Left ventricle myocardium inferior (tissue), 1 donor: ENCODE measurements at places on chromosomes 16 and 17. TPM values are rescaled to one million over a fixed set of nuclear protein-coding genes. Genes with fewer than 3 reads are reported as not detected.

GRCh38 chr17:41657176-41657754 is 31.4 kb upstream of the EIF1 start:
- no peak for DNase-seq

DNA sequence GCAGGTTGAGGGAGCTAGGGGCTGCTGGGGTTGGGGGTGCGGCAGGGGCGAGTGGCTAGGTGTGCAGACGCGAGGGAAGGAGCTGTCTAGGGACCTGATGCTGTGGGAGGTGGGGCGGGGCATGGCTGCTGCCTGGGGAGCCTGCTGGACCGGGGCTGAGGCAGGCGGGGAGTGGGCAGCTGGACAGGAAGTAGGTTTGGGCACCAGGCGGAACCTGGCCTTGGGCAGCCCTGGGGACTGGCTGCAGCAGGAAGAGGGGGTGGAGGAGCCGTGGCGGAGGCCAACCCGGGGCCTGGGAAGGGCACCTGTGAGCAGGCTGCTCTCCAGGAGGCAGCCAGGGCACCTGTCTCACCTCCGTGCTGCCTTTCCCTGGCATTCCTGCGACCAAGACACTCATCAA is 5.9 kb upstream of the DNASE1L2 start:
- DNase-seq, result no peak

DNA sequence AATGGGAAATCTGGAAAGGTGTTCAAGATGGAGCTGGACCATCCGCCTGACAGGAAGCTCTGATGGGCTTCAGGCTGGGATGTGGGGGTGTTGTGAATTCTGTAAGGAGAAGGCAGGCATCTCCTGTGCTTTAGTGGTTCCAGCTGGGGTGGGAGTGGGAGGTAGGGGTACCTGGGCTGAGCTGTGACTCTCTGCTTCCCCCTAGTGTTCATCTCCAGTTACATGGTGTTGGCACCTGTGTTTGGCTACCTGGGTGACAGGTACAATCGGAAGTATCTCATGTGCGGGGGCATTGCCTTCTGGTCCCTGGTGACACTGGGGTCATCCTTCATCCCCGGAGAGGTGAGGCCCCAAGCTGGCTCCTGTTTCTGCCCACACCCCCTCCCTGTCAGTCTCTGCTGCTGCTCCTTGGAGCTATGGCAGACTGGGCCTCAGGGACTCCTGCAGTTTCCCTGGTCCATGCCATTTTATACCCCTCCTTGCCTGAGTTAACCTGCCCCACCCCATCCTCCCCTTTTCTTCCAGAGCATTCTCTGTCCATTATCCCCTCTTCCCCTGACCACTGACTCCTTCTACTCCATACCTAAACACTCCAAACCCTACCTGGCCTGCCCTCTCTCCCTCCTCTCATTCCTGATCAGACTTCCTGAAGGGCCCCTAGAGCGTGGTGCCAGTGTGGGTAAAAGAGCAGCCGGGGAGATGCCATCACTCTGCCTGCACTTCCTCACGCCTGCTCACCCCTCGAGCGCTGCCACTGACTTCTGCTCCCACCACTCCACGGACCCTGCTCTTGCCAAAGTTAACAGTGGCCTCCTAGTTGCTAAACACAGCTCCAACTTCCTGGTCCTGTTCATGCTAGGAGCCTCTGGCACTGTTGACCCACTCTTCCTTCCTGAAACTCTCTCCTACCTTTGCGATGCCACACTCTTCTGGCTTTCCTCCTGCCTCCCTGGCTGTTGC is 3.4 kb downstream of the SPNS1 start:
- no peak for DNase-seq

DNA sequence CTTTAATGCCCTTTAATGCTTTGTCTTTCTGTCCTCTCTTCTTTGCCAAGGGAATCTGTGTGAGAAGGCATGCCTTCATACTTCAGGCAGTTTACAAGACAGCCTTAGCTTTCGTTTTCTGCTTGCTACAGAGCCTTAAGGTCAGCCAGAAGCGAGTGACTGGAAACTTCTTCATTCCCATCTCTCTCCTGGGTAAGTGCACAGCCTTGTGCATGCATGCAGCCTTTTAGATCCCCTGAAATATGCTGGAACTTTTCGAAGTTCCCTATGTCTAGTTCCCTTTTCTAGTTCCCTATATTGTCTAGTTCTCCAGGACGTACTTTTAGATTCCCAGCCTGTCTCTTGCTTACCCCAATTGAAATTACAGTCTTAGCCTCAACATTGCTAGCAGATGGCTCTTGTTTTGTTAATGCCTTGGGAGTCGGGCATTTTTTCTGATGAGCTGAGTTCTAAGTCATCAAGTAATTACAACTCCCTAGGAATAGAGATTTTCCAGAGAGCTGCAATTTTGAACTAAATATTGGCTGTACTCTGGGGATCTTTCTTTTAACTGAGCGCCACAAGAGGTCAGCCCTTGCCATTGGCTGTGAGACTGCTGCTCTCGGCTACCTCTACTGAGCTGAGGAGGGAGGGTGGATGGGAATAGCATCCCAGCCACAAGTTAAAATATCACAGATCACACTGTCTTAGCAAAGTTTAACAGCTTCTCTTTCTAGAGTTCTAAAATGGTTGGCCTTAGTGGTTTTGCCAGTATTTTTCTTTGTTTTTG is 22.7 kb upstream of the PPM1D start:
- no peak for DNase-seq

- no peak for DNase-seq
Measured at GRCh38 chr17:57677301-57677700, 67.8 kb downstream of the CCDC182 start.

The SLC35G6 gene
- not detected for total RNA-seq

- DNase-seq, result no peak
Measured at GRCh38 chr17:48497103-48497502, 33.7 kb downstream of the HOXB1 start.

GRCh38 chr17:42803074-42803883 is 4.6 kb downstream of the CNTD1 start:
- no peak for DNase-seq
